Fibroblast of lung (primary cell): ENCODE measurements at places on chromosomes 2 and 18. TPM values are rescaled to one million over a fixed set of nuclear protein-coding genes. Genes with fewer than 3 reads are reported as not detected.

KCNS3 gene
- 1.3 and 6.3 TPM in 2 replicates for total RNA-seq

NT5DC4 gene
- not detected in 2 replicates for total RNA-seq

UBE2E3 gene
- total RNA-seq, result 43.1 and 57.5 TPM in 2 replicates

IL37 gene
- total RNA-seq, result not detected in 2 replicates

KDSR gene
- total RNA-seq, result 42.6 and 43.3 TPM in 2 replicates

CNGA3 gene
- total RNA-seq, result under 0.01 TPM in 2 replicates

EPG5 gene
- total RNA-seq, result 34.2 and 87.4 TPM in 2 replicates

IL1RL2 gene
- 2.6 and 3.1 TPM in 2 replicates for total RNA-seq

GKN1 gene
- not detected in 2 replicates for total RNA-seq
